ENCODE measurements at places on chromosomes 4 and X.

DNA sequence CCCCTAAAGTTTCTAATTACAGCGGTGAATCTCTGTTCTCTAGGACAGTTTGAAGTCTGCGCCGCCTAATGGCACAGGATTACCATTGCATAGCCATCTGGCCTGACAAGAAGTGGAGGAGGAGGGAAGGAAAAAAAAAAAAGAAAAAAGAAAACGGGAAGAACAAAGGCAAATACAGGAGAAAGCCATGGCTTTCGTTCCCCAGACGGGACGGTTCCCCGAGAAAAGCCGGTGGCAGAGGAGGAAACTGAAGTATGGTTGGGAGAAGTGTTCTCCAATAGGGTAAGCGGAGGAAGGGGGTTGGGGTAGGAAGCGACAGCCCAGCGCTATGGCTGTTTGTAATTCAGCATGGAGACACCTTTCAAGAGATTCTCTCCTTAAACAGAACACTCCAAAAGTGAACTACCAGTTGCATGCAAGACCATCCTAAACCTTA, 80.8 kb downstream of the HMGN5 start:
- DNase-seq = peak; percentile 44

GRCh38 chr4:141021397-141022110, 111.7 kb downstream of the RNF150 start:
- no peak for DNase-seq

GRCh38 chr4:32172086-32172485, 1451.9 kb downstream of the PCDH7 start:
- DNase-seq = no peak

DNA sequence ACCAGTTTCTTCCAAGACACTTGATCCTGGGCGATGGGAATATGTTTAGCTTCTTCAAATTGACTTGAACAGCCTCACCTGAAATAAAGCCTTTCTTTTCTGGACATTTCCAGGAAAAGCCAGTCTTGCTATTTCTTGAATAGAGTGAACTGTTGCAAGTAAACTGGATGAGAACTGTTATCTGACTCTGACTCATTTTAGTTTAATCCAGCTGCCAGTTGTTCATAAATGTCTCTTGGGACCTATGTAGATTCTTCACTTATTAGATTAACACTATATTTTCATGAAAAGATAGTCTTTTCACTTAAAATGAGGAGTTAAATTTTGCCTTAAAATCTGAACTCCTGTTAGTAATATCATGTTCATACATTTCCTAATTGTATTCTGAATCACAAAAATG, 615.4 kb upstream of the GALNT7 start:
- no peak for DNase-seq
